CD4-positive, alpha-beta T cell treated with Interleukin-4 for 4 hours (primary cell): ENCODE measurements at places on chromosomes 7 and 10.

DNA sequence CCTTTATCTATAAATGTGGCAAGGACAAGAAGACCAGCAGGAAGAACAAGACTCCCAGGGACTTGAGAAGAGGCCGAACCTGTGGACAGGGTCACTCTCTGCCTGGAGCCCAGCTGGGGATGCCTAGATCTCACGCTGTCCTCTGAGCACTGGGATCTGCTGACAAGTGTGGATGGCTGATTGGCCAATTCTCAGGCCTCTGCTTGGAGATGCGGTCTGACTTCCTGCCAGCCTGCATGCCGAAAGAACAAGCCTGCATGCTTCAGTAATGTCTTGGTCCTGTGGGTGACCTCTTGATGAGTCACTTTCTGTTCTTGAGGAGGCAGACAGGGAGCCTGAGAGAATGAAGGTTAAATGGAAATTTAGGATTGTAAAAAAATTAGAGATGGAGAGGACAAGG, 84.7 kb downstream of the TMEM178B start:
- no peak for DNase-seq

DNA sequence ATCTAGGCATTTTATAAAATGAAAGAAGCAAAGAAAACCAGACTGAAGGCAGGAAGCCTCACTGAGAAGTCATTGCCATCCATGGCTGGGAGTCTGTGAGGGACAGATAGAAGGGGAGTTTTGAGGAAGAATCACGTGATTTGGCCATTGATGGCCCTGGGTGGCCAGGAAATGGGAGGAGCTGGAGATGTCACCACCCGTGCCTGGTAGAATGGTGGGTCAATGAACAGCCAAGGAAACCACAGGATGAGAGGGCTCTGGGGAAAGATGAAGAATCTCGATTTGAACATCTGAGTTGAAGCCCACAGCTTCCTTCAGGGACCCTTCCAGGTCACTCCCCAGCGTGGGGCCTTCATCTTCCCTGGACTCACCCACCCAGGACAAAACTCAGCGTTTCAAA, 103.3 kb upstream of the CHST15 start:
- DNase-seq = no peak

DNA sequence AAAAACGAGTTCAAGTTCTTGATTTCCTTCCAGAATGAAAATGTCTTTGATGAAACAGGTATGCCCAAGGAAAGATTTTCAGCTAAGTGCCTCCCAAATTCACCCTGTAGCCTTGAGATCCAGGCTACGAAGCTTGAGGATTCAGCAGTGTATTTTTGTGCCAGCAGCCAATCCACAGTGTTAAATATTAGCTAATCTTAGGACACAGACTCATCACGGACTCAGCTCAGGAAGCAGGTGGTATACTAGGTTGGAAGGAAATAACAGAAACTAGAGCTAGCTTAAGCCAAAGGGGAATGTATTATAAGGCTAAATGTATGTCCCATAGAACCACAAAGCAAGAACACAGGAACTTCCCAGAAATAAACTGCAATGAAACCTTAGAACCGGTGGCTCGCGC, 151.0 kb upstream of the PRSS1 start:
- no peak for DNase-seq

GRCh38 chr7:95324431-95324830, at the start of gene PON1:
TSS of gene PON1 (minus strand) at chr7:95324532. CDS start at chr7:95324475, 57 bp downstream.
- DNase-seq = no peak
